ENCODE measurements at places on chromosomes 11 and 22.

- no peak for DNase-seq
Measured at GRCh38 chr11:124724979-124725718, 14.6 kb upstream of the NRGN start.

DNA sequence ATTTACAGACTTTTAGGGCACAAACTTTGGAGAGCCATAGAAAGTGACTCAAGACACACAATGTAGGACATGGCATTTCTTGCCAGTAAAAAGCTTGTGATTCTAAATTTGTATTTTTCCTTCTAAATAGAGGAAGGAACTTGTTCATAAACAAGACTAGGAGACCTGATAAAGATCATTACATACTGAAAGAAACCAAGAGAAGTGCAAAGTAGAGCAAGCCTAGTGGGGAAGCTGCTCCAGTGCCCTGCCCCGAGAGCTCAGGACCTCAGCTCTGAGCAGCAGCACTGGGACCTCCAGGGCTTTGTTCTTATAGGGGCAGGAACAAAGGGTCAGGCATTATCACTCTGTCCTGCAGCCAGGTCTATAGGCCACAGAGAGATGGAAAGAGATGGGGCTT is 7.2 kb downstream of the IRAG1 start:
- no peak for DNase-seq

- DNase-seq = no peak
Measured at GRCh38 chr11:77386178-77386577, 84.7 kb upstream of the GDPD4 start.

GRCh38 chr11:134667175-134667500 is 255.1 kb upstream of the B3GAT1 start:
- DNase-seq = no peak

GRCh38 chr11:73143126-73143838 is 1.2 kb upstream of the FCHSD2 start:
- no peak for DNase-seq

DNA sequence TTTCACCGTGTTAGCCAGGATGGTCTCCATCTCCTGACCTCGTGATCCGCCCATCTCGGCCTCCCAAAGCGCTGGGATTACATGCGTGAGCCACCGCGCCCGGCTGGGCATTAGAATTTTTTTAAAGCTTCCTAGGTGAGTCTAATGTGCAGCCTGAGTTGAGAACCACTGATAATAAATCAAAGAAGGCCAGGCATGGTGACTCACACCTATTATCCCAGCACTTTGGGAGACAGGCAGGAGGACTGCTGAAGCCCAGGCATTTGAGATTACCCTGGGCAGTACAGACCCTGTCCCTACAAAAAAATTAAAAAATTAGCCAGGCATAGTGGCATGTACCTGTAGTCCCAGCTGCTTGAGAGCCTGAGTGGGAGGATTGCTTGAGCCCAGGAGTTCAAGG is 13.7 kb downstream of the MEI1 start:
- no peak for DNase-seq

DNA sequence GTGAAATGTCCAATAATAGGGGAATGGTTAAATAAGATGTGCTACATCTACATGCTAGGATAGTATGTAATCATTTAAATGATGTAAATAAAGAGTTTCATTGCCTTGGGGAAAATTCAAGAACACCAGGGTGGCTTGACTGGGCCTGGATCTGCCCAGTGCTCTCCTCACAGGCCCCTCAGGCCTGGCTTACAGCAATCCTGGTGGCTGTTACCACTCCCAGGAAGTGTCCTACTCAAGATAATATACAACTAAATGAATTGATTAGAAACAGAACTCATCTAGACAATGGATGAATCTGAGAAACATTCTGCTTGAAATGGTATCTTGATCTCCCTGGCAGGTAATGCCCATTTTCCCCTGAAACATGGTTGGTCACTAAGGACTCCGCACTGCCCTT is 30.8 kb downstream of the MAP6 start:
- no peak for DNase-seq

DNA sequence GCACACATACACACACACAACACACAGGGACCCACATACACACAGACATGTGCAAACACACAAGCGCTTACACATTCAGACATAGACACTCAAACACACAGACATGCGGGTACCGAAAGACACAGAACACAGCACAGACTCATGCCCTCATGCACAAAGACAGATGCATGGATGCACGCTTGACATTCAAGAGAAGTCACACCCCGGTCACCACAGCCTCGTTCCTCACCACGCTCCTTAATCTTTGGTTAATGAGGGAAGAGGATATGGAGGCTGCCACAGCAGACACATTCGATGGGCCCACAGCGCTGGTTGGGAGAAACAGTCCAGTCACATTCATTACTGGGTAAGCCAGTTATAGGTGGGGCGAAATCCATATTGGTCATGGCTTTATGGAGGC is 51.9 kb upstream of the EIF3D start:
- DNase-seq = no peak

- DNase-seq = no peak
Measured at GRCh38 chr11:8584082-8584481, 9.9 kb downstream of the STK33 start.
